ENCODE measurements at places on chromosomes 16 and 17.

DNA sequence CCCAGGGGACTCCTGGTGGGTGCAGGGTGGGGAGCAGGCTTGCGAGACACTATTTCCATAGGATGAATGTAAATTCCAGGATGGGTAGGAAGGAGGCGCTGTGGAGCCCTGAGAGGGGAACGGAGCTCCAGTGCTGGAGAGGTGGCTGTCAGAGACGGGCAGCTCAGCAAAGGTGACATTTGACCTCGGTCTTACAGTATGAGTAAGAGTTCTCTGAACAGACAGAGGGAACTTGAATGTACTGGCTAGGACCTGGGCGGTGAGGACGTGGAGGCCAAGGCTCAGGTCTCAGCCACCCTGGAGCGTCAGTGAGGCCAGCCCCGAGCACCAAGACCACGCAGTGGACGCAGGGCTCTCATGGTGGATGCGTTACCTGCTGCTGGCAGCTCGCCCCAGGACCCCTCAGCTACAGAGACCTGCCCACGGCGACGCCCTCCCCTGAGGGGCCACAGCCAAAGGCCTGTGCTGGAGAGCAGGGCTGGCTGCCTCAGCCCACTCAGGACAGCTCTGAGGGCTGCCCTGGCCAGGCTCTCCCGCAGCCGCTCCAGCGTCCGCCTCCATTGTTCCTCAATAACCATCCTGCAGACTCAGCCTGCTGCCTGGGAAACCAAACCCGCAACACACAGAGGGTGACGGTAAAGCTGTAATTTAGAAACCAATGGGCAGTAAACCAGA lies 65.9 kb upstream of the TNRC6C start:
- no peak for DNase-seq

- no peak for DNase-seq
These were observed 44.1 kb downstream of the TBX4 start for GRCh38 chr17:61496174-61496956.

DNA sequence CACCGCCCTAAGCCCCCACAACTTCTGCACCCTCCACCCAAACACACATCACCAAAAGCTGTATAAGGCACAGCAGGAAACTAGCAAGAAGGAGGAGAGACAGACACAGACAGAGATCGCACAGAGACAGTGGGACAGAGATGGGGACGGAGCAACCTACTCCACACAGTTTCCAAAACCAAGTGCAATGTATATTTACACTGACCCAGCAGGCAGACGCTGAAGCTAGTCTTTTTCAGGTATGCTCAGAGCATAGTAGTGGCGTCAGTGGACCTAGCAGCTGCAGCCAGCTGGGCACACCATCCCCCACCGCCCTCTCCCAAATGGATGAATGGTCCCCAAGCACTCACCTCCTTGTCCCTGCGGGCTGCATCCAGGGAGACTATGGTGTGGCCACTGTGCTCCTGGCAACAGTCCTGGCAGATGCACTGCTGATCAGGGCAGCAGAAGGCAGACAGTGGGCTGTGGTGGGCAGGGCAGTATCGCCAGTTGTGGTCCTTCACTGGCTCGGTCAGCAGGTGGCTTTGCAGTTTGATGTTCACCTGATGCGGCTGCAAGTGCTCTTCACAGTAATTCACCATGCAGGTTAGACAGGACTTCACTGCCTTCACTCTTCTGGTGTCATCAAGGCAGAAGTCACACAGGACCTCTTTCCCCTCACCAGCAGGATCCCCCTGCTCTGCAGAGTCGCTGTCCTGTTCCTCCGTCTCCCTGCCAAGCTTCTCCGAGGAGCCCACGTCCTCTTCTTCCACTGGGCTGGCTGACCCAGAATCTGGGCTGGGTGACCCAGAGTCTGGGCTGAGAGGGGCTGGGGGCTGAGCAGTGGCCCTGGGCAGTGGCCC lies 31.5 kb upstream of the FBXW10B start:
- DNase-seq: no peak

- no peak for DNase-seq
These were observed 48.5 kb downstream of the ZNF18 start for GRCh38 chr17:11948789-11949188.

GRCh38 chr17:34990921-34991365 lies 10.6 kb downstream of the LIG3 start:
- no peak for DNase-seq

- DNase-seq: no peak
These were observed 598 bp upstream of the PGAP3 start for GRCh38 chr17:39688475-39688835.

DNA sequence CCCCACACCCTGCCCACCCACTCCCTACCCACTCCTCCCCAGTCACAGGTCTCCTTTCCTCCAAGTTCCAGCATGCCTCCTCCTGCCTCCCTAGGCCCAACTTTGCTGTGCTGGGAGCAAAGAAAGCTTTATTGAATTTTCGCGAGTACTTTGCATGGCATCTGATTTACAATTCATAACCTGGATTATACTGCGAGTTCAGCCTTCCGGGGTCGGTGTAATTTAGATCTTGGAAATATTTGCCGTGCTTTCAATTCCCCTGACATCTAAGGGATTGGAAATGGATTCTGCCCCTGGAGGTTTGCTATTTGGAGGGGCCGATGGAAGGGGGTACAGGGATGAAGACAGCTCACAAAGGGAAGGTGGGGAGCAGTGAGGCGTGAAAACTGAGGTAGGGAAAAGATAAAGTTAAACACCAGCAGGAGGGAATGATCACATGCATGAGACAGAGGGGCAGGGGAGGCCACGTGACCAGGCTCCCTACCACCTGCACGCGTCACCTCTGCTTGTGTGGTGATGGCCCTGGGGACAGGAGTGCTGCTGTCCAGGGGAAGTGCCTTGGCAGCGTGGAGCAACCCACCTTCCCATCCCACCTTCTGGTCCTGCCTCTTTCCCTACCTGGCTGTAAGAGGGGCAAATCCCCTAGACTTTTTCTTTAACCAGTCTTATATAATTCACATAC lies 132.3 kb upstream of the RPL38 start:
- no peak for DNase-seq

DNA sequence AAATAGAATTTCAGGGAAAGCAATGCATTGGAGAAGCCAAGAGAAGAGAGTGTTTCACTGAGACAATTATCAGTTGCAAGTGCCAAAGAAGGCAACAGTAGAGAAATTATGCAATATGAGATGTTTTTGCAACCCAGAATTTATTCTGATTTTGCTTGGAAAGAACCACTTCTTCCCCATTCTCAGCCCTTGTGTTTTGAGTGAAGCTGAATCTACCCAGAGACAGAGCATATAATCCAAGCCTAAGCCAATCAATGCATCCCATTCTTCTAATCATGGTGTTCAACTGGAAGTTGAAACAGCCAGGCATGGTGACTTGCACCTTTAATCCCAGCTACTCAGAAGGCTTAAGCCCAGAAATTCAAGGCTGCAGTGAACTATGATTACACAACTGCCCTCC lies 6.9 kb upstream of the SCNN1G start:
- no peak for DNase-seq

- no peak for DNase-seq
These were observed 15.4 kb downstream of the TNS4 start for GRCh38 chr17:40485851-40486521.

DNA sequence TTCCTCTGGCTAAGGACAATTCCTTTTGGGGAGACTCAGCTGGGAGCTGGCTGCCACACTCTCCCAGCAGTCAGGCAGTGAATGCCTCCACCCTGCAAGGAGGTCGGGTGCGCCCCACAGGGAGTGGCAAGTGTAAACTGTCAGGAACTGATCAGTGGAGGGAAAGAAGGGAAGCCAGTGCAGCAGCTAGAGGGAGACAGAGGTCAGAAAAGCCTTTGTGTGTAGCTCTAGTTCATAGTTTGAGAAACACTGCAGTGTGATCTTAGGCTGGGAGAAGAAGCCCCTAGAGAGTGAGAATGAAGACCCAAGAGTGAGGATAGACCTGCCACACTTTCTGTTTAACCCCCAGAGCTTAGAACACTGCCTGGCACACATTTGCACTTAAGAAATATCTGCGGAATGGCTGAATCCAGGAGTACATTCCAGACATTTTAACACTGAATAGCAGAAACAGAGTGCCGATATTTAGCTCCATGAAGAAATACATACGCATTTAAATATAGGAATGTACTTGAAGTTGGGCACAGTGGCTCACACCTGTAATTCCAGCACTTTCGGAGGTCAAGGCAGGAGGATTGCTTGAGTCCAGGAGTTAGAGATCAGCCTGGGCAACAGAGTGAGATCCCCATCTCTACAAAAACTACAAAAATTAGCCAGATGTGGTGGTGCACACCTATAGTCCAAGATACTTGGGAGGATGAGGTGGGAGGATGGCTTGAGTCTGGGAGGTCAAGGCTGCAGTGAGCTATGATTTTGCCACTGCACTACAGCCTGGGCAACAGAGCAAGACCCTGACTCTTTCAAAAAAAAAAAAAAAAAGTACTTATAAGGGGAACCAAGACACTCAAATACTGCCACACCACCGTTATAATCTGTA lies 11.1 kb upstream of the SLC5A11 start:
- DNase-seq: no peak

GRCh38 chr17:75688209-75688825 lies 21.2 kb downstream of the SAP30BP start:
- DNase-seq: no peak

DNA sequence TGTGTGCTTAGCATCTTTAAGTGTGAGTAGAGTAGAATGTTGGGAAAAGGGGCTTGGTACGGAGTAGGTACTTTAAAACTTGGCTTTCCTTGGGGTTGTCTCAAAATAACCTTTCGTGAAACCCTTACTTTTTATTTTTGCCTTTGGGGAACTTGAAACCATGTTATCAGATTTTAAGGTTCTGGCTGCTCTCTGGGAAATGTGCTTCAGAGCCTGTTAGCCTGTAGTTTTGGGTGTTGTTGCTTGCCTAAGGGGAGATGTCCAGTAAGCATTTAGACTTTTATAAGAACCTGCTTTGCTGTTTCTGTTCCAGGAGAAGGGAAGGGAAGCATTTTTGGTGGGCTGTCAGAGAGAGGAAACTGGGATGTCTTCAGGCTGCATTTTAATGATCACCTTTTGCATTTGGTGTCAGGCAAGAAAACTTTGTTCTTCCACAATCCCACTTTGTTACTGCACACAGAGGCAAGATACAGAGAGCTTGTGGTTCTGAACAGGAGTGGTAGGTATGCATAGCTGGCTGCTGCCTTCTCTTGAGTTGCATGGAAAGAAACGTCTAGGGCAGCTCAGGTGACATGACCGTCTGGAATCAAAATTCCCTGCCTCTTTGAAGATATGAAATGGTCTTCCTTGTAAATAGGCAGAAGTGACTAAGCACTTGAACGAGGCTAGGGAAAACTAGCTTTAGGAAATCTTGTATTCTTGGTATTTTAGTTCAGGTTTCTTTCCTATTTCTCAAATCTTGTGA lies 1.7 kb downstream of the RABEP1 start:
- DNase-seq: no peak

- DNase-seq: no peak
These were observed 8.1 kb upstream of the C1QL1 start for GRCh38 chr17:44976206-44976605.

GRCh38 chr17:10477701-10478100 lies 8.3 kb upstream of the MYH4 start:
- no peak for DNase-seq

DNA sequence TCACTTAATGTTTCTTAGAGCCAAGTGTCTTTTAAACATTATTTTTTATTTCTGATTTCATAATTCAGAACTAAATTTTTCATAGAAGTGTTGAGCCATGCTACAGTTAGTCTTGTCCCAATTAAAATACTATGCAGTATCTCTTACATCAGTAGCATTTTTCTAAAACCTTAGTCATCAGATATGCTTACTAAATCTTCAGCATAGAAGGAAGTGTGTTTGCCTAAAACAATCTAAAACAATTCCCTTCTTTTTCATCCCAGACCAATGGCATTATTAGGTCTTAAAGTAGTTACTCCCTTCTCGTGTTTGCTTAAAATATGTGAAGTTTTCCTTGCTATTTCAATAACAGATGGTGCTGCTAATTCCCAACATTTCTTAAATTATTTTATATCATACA lies 13.6 kb upstream of the BCAS3 start:
- DNase-seq: no peak

DNA sequence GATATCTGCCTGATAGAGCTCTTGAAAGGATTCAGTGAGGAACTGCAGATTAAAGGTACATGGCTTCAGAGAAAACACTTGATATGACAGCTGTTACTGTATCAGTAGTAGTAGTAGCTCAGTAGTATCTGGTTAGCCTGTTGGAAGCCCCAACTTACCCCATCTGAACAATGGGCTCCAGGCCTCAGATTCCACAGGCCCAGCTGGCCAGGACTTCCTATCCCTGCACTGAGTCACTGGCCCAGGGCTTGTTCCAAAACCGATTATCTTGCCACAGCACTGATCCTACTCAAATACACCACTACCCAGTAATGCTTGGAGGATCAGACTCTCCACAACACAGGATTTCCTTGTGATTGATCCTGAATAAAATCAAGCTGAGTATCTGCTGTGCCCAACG lies 32.6 kb downstream of the DCUN1D3 start:
- DNase-seq: no peak

- DNase-seq: no peak
These were observed 224.2 kb upstream of the WSCD1 start for GRCh38 chr17:5846001-5846400.

- DNase-seq: no peak
These were observed 79.4 kb downstream of the ABR start for GRCh38 chr17:1100382-1100781.

- DNase-seq: no peak
These were observed 107.6 kb downstream of the BANP start for GRCh38 chr16:88058817-88059216.

DNA sequence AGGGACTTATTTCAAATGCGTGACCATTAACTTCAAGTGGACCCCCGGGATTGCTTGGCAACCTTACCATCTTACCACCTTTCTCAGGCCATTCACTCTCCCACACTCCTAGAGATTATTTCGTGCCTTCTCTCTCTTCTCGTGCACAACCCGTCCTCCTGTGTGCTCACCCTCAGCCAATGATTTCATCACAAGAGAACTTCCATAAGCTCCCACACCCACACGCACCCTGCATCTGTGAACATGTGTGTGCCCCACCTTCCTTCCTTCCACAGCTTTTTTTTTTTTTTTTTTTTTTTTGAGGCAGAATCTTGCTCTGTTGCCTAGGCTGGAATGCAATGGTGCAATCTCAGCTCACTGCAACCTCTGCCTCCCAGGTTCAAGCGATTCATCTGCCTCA lies 27.4 kb upstream of the CDH3 start:
- no peak for DNase-seq

DNA sequence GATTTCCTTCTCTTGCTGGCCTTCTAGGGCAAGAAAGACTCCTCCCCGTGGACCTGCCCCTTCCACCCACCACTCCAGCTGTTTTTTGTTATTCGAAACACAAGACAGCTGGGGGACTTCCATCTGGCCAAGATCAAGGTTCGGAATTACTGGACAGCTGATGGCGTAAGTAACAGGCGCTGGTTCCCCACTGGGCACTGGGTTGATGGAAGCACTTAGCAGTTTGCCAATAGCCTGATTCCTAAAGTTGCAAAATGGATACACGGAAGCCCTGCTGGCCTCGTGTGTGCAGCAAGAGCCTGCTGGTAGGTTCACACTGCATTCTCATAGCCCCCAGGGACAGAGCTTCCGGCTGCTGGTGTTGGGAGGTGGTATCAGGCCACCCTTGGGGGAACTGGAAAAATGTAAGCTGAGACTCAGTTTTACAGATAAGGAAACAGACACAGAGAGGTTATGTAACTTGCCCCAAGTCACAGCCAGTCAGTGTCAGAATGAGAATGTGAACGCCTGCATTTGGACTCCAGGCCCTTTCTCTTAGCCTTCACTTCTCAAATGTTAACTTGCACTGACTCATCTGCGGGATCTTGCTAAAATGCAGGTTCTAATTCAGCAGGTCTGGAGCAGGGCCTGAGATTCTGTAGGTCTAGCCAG lies 171.7 kb downstream of the KATNIP start:
- DNase-seq: no peak

All from stimulated activated CD8-positive, alpha-beta memory T cell treated with anti-CD3 and anti-CD28 coated beads, Interleukin-15, amount 100 ng/mL, for 24 hours (primary cell).